ENCODE measurements at places on chromosomes 6 and 20.

- DNase-seq = no peak
Observed at GRCh38 chr20:24948939-24949679, at the start of gene CST7. Gene CST7 (plus strand): TSS chr20:24949269. CDS start chr20:24949506, 237 bp downstream.

- DNase-seq = no peak
Observed at GRCh38 chr20:38355161-38356012, 9.1 kb downstream of the LBP start.

GRCh38 chr6:79134699-79135474, 56.8 kb upstream of the PHIP start:
- DNase-seq = no peak

- DNase-seq = no peak
Observed at GRCh38 chr20:46099491-46100287, 9.9 kb upstream of the NCOA5 start.

- DNase-seq = no peak
Observed at GRCh38 chr6:127180426-127180825, 62.0 kb downstream of the RSPO3 start.

All from BE2C (cell line).